ENCODE measurements at places on chromosomes 11 and 22. TPM values are rescaled to one million over a fixed set of nuclear protein-coding genes. Genes with fewer than 3 reads are reported as not detected.

C11orf16 gene
- total RNA-seq = not detected

CARD10 gene
- 3.9 TPM for total RNA-seq

POLD3 gene
- total RNA-seq = 18.7 TPM

OR4S2 gene
- total RNA-seq = not detected

OR52L1 gene
- total RNA-seq = not detected

APOC3 gene
- not detected for total RNA-seq

DDT gene
- total RNA-seq = 232 TPM

SYT12 gene
- total RNA-seq = 0.08 TPM

SAA4 gene
- not detected for total RNA-seq

DNA sequence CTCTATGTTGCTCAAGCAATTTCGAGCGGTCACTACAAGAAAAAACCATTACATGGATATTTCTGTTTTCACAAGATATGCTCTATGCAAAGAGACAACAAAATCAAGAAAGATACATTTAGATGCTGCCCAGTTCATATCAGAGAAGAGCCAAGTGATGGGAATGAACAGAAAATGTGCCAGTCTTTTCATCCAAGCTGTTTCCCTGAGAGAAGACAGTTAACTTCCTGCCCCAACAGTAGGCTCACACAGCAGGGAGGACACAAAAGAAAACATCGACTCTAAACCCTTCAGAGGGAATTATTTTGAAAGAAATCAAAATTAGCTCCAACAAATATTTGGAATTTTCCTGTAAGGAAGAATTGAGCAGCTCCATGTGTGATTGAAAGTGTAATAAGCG lies 11.6 kb downstream of the JAML start:
- no peak for DNase-seq

GRCh38 chr11:27384227-27384626 lies 21.2 kb upstream of the CCDC34 start:
- no peak for DNase-seq

- DNase-seq = no peak
These were observed 4.3 kb downstream of the PPM1F start for GRCh38 chr22:21948390-21948789.

DNA sequence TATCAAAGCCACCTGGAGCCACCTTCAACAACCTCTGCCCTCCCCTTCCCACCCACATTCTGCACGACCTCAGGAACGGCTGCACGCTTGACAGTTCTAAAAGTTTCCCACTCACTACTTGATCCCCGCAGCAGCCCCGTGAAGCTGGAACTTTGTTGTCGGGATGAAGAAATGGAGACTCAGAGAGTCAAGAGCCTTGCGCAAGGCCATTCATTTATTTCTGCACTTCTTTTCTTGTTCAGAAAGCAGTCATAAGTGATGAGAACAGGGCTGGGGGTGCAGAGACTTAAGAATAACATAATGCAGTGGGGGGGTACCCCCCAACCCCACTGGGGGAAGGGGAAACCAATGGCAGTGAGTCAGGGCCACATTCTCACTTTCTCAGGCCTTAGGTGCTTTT lies 2.2 kb upstream of the ZFTA start:
- DNase-seq = no peak

DNA sequence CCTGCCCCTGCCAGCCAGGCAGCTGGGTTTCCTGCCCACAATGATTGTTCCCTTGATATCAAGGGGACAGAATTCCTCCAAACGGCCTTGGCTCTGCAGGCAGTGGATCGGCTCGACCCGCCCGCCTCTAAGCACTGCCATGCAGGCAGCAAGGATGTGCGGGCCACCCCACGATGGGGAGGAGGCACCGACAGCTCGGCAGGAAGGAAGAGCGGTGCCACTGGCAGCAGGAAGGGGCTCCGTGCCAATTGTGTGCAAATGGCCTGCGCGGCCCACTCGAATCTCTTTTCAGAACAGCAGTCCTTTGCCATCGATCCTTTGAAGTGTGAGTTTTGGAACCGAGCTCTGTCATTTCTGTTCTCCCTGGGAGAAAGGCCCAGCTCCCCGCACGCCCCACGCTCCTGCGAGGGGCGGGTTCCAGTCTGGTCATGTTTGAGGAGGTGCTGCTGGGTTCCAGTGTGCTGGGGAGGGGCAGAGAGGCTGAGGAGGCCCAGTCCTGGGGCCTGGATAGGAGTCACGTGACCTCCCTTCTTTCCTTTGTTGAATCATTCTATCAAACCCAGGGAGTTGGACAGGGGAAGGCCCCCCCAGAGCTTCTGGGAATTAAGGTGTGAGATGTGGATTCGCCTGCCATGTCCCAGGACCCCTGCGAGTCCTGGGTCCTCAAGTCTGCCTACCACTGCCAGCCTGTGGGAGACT lies 406.0 kb downstream of the CTTN start:
- DNase-seq = no peak

- no peak for DNase-seq
These were observed 35.0 kb downstream of the TBCEL start for GRCh38 chr11:121058941-121059340.

DNA sequence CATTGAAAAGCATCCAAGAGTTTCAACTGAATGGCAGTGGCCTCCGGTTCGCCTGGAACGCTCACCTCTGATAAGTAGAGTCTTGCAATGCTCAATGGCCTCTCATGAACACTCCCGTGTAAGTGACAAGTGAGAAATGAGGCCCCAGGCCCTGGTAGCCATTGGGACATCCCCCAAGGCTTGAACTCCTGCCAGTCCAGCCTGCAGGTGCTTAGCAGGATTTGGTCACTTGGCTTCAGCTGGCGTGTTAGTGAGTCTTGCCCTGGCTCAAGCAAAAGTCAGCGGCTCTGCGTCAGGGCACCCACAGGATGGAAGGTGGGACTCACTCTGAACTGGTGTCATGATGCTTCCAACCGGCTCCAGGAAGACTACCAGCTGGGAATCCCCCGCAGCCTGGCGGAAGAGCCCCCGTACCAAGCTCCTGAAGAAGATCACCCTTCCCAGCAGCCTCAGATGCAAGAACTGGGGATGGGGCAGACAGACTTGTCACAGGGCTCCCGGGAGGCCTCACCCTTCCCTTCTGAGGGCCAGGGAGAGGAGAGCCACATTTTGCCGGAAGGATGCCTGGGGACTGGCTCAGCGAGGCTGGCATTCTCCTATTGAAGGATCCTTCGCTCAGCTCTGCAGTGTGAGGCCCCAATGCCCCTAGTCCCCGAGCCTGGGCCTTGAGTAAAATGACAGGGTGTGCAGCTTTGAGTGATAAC lies 19.3 kb downstream of the MB start:
- no peak for DNase-seq

- no peak for DNase-seq
These were observed 42.8 kb downstream of the PIWIL3 start for GRCh38 chr22:24731761-24732160.

DNA sequence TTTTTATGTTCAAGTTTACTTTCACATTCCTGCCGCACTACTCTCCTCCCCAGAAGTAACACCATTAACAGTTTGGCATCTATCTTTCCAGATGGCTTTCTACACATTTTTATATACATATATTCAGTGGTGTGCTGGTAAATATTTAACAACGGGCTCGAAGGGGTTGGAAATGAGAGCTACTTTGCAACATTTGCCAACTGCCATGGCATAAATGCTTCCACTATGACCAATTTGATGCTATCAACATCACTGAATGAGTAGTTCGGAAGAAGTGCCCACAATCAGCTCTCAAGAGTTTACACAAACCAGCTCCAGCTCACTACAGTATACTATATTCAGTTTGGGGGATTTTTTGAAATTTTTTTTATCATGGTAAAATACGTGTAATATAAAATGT lies 55.2 kb downstream of the RELT start:
- DNase-seq = no peak

- no peak for DNase-seq
These were observed 669 bp upstream of the GAL3ST1 start for GRCh38 chr22:30574997-30575671.

DNA sequence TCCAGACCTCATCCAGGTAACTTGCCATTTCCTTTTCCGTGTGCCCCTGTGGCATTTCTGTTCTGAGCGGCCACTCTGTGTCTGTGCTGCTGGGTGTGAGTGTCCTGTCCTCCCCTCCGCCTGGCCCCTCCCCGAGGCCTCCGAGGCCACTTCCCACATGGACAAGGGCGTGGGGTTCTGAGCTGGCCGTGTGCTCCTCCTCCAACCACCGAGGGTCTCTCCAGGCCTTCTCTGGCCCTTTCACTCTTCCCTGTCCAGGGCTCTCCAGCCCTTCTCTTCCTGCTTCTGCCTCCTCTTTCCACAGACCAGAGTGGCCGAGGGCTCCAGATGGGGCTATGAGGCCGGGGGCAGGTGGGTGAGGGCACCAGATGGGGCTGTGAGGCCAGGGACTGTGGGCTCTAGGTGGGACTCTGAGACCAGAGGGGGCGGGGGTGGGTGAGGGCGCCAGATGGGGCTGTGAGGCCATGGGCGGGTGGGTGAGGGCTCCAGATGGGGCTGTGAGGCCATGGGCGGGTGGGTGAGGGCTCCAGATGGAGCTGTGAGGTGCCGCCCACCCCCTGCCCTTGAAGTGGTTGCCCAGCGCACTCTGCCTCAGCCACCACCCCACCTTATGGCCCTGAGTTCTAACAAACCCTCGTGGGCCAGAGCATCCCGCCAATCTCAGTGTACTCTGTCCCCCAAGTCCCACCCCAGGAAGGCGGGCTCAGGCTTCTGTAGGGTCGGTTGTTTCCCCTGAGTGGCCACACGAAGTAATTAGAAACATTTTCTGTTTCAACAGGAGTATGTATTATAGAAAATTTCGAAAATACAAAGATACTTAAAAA lies 24.1 kb downstream of the PTDSS2 start:
- DNase-seq = no peak

GRCh38 chr11:14424096-14424495 lies 65.1 kb upstream of the RRAS2 start:
- no peak for DNase-seq

- no peak for DNase-seq
These were observed 8.5 kb upstream of the SCN2B start for GRCh38 chr11:118184784-118185579.

DNA sequence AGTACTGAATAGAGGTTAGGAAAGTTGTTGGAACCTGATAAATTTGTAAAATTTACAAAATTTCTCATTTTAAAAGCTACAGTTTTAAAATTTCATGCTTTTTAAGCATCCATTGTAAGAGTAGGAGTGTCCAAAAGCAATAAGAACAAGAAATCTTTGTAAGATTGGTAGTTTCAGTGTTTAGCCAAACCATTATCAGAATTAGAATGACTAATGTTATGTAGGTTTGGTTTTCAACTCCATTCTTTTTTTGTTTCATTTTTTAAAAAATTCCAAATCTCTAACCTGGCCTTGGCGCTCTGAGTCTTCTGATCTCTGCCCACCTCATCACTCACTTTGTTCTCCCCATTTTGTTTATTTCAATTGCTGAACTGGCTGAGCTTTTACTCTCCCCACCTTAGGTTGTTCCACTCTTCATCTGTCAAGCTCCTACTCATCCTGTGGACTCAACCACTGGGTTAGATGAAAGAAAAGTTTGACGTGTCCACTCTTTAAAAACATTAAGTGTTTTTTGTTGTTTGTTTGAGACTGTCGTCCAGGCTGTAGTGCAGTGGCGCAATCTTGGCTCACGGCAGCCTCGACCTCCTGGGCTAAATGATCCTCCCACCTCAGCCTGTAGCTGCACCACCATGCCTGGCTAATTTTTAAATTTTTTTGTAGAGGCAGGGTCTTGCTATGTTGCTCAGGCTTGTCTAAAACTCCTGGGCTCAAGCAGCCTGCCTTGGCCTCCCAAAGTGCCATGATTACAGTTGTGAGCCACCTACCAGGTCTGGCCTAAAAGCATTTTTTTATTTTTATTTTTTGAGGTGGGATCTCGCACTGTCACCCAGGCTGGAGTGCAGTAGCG lies 14.0 kb downstream of the EP300 start:
- DNase-seq = no peak

GRCh38 chr11:64787526-64788320 lies 9.4 kb upstream of the SF1 start:
- DNase-seq = no peak

DNA sequence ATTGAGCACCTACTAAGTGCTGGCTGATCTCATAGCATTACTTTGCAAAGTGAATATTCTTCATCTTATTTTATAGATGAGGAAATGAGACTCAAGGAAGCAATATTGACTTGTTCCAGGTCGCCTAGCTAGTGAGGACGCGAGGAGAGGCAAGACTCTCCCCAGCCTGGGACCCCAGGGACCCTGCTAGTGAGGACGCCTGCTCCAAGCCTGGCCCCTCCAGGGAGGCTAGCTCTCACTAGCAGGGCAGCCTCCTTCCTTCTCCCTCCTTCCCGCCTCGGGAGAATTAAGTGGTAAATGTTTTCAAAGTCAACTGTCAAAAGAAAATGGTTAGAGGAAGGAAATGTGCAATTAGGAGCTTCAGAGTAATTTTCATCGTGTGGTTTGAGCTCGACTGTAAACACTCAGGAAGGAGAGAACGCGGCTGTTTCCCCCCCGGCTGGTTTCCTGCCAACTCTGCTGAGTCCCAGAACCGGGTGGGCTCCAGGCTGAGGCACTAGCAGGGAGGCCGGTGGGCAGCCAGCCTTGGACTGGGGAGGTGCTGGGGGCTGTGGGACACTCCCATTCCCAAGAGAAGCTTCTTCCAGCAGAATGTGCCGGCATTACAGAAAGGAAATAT lies 17.9 kb downstream of the MYEOV start:
- DNase-seq = peak; percentile 47

DNA sequence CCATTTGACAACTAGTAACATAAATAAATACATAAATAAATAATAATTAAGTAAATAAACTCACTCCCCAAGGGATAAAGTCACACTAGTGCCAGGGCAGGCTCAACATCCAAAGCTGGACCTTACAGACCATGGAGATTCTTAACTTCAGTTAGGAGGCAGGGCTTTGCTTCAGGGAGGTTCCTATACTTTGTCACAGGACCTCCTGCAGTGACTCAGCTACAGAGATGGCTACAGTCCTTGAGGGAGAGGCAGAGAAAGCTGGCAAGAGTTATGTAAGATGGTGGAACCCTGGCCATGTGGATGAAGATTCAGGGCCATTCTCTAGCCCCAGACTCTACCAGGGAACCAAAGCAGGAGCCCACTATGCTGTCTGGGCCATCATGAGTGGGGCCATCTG lies 74.1 kb upstream of the CADM1 start:
- DNase-seq = peak; percentile 29

DNA sequence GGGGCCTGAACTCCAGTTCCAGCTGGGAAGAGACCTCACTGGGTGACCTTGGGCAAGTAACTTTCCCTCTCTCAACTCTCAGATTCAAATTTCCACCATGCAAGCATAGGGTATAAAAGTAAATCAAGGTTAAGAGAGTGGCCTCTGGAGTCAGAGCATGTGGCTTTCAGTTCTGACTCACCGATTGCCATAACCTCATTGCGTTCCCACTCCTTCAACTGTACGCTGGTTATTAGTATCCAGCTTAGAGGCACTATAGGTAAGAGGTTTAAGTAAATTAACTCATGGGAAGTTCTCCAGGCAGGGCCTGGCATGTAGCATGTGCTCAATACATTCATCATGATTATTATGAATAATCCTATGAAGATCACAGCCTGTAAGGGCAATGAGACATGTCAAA lies 88.3 kb downstream of the FBXO7 start:
- DNase-seq = no peak
